ENCODE measurements at places on chromosomes 1 and 21.

GRCh38 chr21:42248783-42249597 is 30.1 kb downstream of the ABCG1 start:
- DNase-seq = no peak

GRCh38 chr1:112298558-112298957 is 97.5 kb upstream of the CTTNBP2NL start:
- peak; percentile 79 for DNase-seq

GRCh38 chr1:101162736-101163735 is 73.8 kb upstream of the S1PR1 start:
- DNase-seq = no peak

DNA sequence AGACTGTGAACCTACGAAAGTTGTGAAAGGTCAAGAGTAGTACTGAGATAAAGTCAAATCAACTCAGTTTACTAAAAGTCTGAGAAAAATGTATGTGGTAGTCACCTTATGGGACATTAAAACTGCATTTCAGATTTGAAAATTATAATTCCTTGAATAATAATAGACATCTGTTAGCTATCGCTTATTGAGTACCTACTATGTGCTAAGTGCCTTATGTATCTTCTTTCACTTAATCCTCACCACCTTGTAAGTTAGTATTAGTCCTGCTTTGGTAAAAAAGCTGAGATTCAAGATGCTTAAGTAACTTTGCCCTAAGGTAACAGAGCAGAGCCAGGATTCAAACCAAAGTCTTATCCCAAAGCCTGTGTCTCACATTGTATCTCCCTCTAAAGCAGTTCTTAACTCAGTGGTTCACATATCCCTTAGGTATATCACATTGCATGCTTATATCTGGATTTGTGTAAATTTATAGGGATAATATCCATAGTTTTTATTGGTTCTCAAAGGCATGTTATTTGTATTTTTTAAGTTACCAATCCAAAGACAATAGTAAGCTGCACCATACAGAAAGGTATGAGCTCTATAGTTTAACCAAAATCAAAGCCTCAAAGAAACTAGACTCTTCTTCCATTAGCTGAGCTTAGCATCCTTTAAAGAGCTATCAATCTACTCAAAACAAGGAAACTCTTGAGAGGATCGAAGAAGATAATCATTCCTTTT is 865 bp downstream of the PIGC start:
- no peak for DNase-seq

GRCh38 chr1:156746728-156747631 is 4.5 kb downstream of the HDGF start:
- peak; percentile 94 for DNase-seq

DNA sequence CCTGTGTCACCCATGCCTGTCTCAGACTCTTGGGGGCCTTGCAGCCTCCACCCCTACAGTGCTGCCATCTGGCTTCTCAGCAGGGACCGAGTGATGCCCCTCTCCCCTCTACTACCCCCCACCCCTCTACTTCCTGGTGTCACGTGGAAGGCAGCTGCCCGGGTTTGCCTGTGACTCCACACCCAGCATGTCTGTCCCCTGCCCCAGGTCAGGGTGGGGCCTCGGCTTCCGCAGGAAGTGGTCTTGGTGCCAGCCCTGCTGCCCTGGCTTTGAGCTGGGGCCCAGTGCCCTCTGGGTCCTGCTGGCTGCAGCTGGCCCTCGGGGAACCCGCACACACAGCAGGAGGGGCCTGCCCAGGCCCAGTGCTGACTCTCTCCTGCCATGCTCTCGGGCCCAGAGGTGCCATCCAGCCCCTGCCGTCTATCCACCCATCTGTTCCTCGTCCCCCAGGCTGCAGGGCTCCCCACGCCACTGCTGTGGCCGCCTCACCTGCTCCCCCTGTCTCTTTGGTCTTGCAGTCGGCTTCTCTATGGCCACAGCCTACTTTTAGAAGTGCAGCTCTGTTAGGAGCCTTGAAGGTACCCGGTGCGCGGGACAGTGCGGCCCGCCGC is 24.0 kb downstream of the PLCH2 start:
- DNase-seq = no peak

DNA sequence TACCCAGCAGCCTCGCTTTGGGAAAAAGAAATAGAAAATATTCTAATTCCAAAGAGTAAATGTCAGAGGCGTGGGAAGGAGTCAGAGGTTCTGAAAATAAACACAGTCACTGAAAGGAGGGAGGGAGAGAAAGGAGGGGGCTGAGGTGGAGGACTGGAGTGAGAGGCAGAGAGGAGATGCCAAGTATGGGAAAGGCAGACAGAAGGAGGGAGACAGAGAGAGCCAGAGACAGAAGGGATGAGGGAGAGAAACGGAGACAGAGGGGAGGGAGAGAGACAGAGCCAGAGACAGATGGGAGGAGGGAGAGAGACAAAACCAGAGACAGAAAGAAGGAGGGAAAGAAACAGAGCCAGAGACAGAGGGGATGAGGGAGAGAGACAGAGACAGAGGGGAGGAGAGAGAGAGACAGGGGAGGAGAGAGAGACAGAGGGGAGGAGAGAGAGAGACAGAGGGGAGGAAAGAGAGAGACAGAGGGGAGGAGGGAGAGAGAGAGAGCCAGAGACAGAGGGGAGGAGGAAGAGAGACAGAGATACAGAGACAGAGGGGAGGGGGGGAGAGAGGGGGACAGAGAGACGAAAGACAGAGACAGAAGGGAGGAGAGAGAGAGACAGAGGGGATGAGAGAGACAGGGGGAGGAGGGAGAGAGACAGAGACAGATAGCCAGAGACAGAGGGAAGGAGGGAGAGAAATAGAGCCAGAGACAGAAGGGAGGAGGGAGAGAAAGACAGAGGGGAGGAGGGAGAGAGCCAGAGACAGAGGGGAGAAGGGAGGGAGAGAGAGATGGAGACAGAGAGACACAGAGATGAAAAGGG is 525.5 kb downstream of the MATN1 start:
- DNase-seq = no peak

DNA sequence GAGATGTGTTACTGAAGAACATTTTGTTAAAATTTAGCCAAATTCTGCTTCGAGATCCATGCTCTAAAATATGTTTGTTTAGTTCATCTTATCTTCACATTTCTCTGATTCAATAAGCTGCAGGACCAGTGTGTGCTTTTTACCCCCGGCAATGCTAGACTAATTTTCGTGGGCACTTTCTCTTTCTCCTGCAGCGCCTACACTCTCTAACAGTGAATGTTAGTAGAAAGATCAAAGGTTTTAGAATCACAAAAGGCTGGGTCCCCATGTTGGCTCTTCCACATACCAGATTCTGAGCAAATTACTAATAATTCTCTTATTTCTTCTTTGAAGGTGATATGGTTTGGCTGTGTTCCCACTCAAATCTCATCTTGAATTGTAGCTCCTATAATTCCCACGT is 8.5 kb downstream of the CHML start:
- DNase-seq = no peak

- peak; percentile 94 for DNase-seq
Measured at GRCh38 chr1:21368515-21369289, 71.2 kb upstream of the NBPF3 start.

GRCh38 chr1:10795276-10796021 is 997 bp downstream of the CASZ1 start:
- DNase-seq = peak; percentile 62

- DNase-seq = peak; percentile 69
Measured at GRCh38 chr1:26034504-26035202, 11.3 kb downstream of the SLC30A2 start.

DNA sequence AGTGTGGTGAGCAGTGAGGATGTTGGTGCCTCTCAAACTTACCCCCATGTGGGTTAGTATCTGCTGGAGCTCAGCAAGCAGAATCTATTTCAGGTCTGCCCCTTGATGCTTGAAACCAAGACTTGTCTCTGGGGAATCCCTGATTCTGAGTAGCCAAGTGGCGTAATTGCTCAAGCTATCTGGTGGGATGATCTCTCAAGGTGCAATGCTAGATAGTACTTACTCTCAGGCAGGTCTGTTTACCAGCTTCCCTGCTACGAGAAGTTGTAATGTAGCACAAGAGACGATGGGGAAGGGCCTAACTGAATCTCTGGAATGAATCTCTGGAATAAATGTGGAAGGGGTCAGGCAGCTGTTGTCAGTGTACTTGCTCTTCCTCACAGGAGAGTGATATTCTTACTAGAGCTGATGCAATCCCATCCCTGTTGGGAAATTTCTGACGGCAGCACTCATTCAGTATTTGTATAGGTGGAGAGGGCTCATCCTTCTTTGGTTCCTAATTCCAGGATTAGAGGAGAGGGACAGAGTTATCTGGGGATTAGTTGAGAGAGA is 65.4 kb downstream of the MACF1 start:
- peak; percentile 96 for DNase-seq

All from NCI-H82 (cell line).